ENCODE measurements at places on chromosomes 13 and 19.

GRCh38 chr13:77298426-77298825 lies 28.5 kb downstream of the MYCBP2 start:
- H3K36me3 ChIP-seq = peaks cover 16% of the 10 kb centered on the region
- H3K4me3 ChIP-seq = no peak overlapping the region
- DNase-seq = no peak
- peak overlapping the region; percentile 11 for H3K27ac ChIP-seq

DNA sequence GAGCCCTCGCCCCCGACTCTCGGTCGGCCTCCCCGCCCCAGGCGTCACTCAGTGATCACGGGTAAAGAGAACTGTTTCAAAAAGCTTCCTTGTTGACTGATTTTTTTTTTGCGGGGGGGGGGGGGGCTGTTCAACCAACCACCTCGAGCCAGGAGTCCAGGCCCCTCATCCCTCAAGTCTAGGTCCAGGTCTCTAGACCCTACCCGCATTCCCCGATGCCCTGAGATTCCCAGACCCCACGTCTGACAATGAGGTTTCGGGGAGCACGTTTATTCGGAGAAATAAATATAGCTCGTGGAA lies 4.3 kb downstream of the HRC start:
- no peaks in the 10 kb centered on the region for H3K27me3 ChIP-seq
- no peak overlapping the region for H3K27ac ChIP-seq
- no peak for DNase-seq
- peaks cover 35% of the 10 kb centered on the region for H3K4me1 ChIP-seq
- peak overlapping the region; percentile 89 for H3K4me3 ChIP-seq

- peaks cover 4% of the 10 kb centered on the region for H3K4me1 ChIP-seq
- peaks cover 1% of the 10 kb centered on the region for H3K27me3 ChIP-seq
- no peak overlapping the region for H3K27ac ChIP-seq
- H3K4me3 ChIP-seq = no peak overlapping the region
- H3K36me3 ChIP-seq = no peaks in the 10 kb centered on the region
Observed at GRCh38 chr13:107808389-107808788, 406.9 kb downstream of the LIG4 start.

- no peak overlapping the region for H3K27ac ChIP-seq
- peaks cover 25% of the 10 kb centered on the region for H3K4me1 ChIP-seq
- peaks cover 4% of the 10 kb centered on the region for H3K27me3 ChIP-seq
- peak overlapping the region; percentile 92 for H3K4me3 ChIP-seq
- no peaks in the 10 kb centered on the region for H3K36me3 ChIP-seq
- no peak for DNase-seq
Observed at GRCh38 chr13:20702530-20702914, 977 bp upstream of the IL17D start.

DNA sequence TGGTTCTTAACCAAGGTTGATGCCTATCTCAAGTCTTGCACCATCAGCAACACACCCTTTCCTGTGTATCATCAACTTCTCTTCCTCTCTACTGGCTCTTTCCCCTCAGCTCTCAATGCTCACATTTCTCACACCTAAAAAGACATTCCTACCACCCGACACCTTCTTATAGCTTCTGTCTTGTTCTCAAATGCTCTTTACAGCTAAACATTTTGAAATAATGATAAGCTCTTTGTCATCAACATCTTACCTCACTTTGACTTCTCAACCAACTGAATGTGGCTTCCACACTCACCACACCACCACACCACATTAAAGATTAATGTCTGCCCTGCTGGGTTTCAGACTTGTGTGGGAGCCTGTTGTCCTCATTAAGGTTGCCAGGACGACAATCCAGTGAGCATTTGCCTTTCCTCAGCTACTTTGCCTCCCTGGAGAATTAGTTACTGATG lies 67.8 kb downstream of the RXFP2 start:
- no peaks in the 10 kb centered on the region for H3K36me3 ChIP-seq
- no peaks in the 10 kb centered on the region for H3K27me3 ChIP-seq
- DNase-seq = no peak
- H3K4me3 ChIP-seq = no peak overlapping the region
- H3K27ac ChIP-seq = no peak overlapping the region

DNA sequence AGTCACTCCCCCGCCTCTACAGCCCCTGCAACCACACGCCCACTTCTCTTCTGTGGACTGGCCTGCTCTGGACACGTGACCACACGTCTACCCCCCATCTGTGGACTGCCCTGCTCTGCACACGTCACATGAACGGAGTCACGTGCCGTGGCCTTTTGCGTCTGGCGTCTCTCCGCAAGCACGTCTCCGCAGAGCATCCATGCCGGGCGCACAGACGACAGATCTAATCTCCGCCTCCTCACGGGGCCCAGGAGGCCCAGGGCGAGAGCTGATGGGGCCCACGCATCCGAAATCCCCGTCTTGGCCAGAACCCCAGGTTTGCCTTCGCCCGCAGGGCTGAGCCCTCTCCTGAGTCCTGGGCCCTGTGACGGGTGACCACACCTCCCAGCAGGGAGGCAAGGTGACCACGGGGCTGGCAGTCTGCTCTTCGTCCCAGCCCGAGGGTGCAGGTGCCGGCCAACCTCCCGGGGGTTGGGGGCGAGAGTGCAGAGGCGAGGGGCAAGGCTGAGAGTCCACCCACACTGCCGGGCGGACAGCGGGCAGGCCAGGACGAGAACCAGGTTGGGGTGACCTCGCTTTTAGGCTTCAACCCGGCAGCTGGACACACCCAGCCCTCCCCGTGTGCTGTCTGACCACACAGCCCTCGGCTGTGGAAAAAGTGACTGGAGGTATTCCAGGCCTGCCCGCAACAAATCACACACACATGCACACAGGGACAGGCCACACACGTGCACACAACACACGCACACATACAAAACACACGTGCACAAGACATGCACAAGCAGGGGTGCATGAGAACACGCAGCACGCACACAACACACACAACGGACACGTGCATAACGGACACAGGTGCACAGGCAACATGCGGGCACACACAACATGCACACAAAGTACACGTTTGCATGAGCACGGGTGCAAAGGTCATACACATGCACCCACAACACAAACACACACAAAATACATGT lies 3.9 kb downstream of the SBNO2 start:
- peak overlapping the region; percentile 94 for H3K27ac ChIP-seq
- H3K4me3 ChIP-seq = peak overlapping the region; percentile 80
- no peak for DNase-seq
- H3K4me1 ChIP-seq = peaks cover 41% of the 10 kb centered on the region
- H3K27me3 ChIP-seq = no peaks in the 10 kb centered on the region

DNA sequence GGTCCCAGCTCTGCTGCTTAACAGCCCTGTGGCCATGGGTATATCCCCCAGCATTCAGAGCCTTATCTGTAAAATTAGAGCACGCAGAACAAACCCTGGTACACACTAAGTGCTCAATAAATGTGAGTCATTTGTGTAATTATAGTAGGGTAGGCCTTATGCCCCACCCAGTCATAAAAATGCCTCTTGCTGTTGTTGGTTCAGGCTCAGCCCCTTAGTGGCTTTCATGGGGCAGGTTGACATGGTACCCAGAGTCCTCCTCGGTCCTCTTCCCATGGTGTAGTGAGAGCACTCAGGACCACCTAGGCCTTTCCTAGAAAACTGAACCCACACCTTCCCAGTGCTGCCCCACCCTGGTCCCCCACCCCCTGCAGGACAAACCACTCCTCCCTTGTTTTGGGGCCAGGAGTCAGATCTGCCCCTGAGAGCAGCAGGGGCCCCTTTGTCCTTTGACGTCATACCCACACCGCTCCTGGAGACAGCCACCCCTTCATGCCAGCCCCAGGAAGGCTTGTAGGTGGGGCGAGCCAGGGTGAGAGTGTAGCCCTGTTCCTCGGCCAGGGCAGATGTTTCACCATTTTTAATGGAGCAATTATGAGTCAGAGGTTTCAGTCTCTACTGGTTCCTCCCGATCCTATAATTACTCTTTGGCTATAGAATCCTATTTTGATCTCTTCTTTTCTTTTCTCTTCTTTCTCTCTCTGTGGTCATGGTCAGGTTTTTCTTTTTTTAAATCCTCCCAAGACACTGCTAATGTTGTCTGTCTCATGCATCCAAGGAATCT lies 36.8 kb downstream of the ACTN4 start:
- peak overlapping the region; percentile 100 for H3K27ac ChIP-seq
- peaks cover 60% of the 10 kb centered on the region for H3K4me1 ChIP-seq
- H3K27me3 ChIP-seq = no peaks in the 10 kb centered on the region
- DNase-seq = no peak

GRCh38 chr13:35881360-35881759 lies 249.8 kb downstream of the DCLK1 start:
- H3K4me1 ChIP-seq = peaks cover 44% of the 10 kb centered on the region
- peaks cover 5% of the 10 kb centered on the region for H3K36me3 ChIP-seq
- DNase-seq = no peak
- H3K27ac ChIP-seq = no peak overlapping the region
- H3K27me3 ChIP-seq = no peaks in the 10 kb centered on the region

- DNase-seq = no peak
- H3K4me1 ChIP-seq = no peaks in the 10 kb centered on the region
- H3K27ac ChIP-seq = no peak overlapping the region
- no peaks in the 10 kb centered on the region for H3K27me3 ChIP-seq
Observed at GRCh38 chr19:326871-327270, 17.7 kb downstream of the MIER2 start.

DNA sequence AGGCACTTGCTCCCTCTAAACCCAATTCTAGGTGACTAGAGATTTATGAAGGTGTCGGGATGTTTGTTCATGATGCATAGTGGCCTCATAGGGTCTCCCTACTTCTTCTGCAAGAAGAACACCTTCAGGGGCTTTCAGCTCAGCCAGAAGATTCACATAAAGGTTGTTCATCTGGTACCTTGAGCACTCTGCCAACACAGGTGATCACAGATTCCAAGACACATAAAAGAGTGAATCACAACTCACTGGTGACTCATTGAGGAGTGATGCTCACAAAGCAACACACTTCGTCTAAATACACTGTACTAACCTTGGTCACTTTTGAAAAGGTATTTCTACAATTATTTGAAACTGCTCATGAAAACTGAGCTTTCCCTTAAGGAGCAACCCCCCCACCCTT lies 6.8 kb upstream of the ZNF324 start:
- no peak overlapping the region for H3K27ac ChIP-seq
- DNase-seq = no peak
- no peak overlapping the region for H3K4me3 ChIP-seq
- peaks cover 12% of the 10 kb centered on the region for H3K36me3 ChIP-seq
- H3K4me1 ChIP-seq = no peaks in the 10 kb centered on the region

GRCh38 chr13:110636053-110636475 lies 20.7 kb downstream of the NAXD start:
- no peaks in the 10 kb centered on the region for H3K4me1 ChIP-seq
- no peak overlapping the region for H3K27ac ChIP-seq
- H3K4me3 ChIP-seq = no peak overlapping the region
- DNase-seq = no peak

DNA sequence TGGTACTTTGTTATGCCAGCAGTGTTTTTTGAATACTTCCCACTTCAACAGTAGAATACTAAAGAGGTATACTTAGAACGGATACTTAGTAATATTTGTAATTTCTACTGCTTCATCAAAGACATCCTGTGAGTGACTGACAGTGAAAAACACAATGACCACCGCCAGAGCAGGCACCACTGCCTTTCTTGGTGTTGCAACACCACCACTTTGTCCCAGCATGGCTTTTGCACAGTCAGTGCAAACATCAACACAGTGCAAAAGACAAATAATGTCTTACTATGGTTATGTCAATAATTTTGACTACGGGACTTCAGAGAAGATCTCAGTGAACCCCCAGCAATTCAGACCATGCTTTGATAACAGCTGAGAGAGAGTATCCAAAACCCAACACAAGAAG lies 220.5 kb downstream of the RBM26 start:
- H3K4me1 ChIP-seq = no peaks in the 10 kb centered on the region
- DNase-seq = no peak
- no peaks in the 10 kb centered on the region for H3K36me3 ChIP-seq
